ENCODE measurements at places on chromosomes 1 and 21.

DNA sequence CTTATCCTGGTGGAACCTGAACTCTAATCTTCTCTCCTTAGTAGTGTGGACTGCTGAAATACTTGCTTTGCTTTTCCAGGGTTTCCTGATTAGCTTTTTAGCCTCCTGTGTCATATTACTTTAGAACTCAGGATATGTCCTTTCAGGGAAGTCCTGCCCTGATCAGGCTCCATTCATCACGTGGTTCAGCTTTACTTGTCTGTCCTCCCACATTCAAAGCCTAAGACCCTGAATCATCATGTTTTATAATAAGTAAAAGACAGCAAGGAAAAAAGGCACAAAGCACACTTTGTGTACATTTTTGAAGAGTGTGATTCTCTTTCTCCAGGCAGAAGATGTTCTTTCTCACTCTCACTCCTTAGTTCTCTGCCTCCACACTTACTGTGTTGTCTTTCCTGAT is 70.6 kb downstream of the PATJ start:
- no peak for DNase-seq

DNA sequence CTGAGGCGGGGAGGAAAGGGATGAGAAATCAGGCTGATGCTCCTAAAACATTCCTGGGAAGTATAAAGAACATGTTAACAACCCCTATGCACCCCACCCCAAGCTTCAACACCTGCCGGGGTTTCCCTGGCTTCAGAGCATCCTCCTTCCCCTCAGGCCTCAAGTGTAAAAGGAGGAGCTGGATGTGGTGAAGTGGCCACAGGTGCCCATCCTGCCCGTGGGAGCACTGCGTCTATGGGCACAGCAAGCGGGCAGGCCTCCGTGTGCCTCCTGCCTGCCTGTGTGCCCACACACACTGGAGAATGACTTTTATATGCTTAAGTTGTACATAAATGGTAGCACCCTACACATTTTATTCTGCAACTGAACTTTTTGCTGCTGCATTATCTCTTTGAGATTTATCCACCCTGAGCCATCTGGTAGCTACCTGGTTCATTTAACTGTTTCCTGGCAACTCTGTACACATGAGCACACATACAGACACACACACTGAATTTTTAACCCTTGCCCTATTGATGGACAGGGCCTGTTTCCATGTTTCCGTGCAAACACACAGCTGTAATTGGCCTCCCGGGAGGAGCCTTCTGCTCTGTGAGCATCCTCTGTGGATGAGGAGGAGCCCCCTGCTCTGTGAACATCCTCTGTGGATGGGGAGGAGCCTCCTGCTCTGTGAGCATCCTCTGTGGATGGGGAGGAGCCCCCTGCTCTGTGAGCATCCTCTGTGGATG is 13.4 kb upstream of the FTCD start:
- no peak for DNase-seq

- DNase-seq = no peak
Observed at GRCh38 chr1:20442920-20443625, 42.9 kb downstream of the CAMK2N1 start.

DNA sequence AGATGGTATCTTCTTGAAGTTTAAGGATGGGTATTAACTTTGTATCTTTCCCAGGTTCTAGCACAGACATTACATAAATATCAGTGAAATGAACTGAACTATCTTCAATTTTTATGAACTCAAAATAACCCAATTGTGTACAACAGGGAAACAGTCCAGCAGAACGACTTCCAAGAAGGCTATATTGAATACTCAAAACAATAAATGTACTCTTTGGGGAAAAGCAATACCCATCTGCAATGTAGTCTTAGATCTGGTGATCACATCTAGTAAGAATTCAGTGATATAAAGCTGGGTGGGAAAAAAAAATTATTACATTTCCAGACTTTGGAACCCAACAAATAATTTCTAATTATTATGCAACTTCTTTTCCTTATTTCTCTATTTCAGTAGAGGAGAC is 33.1 kb upstream of the GORAB start:
- no peak for DNase-seq
